ENCODE measurements at places on chromosomes 11 and 22.

- no peak for DNase-seq
These were observed 18.9 kb downstream of the MRGPRG start for GRCh38 chr11:3199537-3200295.

- no peak for DNase-seq
These were observed 56.8 kb downstream of the CD6 start for GRCh38 chr11:61028135-61028729.

DNA sequence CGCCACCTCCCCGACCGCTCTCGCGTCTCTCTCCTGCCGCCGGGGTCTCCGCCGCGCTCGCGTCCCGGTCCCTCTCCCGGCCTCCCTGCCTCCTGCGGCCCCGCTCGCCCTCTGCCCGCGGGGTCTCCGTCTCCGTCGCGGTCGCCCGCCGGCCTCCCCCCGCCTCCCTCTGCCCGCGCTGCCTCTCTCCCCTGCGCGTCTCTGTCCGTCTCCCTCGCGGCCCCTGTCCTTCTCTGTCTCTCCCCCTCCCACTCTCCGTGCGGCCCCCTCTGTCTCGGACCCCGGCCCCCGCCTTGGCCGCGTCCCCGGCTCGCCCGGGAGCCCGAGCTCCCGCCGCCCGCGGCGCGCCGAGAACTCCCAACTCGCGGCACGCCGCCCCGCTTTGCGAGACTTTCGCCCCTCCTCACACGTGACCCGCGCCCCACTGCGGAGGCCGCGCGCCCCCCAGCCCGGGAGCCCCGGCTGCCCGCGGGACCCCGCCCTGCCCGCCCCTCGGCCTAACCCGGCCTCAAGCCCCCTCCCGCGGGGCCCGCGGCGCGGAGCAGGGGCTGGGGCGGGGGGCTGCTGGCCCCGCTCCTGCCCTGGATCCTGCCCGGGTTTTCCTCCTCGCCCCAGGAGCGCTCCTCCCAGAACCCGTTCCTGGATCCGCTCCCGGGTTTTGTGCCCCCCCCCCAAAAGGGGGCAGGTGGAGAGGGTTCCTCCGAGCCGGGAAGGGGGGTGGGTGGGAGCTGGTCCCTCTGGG, 702 bp upstream of the KCNJ4 start:
- no peak for DNase-seq

DNA sequence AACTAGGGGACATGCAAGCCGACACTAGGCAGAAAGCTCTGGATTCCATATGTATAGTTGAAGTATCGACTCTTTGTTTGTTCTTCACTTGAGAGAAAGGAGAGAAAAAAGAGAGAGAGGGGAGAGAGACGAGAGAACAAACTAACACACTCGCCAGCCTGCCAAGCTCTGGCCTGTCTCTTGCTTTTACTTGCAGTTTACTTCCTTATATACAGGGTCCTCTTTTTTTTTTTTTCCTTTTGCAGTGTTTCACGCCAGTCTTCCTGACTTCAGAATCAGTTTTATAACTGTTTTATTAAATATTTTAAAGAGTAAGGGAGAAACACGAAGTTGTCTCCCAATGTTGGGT, 19.9 kb downstream of the TEAD1 start:
- DNase-seq: no peak

GRCh38 chr11:118742304-118742703, 48.7 kb downstream of the DDX6 start:
- no peak for DNase-seq

DNA sequence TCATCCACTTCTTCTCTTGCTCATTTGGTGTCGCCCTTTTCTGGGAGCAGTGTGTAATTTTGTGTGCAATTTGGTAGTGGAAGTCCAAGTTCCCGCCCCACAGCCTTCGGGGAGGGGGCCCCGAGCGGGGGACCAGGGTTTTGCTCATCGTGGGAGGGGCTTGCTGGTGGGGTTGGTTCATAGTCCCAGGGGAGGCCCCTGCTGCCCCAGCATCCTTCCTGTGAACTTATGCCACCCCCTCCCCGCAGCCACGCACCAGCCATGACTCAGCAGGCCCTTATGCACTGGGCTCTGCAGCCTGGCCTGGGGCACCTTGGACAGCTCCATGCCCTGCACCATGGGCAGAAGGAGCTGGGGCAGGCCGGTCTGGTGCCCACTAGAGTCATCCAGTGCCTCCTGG, 1183.6 kb downstream of the BRD1 start:
- DNase-seq: no peak

DNA sequence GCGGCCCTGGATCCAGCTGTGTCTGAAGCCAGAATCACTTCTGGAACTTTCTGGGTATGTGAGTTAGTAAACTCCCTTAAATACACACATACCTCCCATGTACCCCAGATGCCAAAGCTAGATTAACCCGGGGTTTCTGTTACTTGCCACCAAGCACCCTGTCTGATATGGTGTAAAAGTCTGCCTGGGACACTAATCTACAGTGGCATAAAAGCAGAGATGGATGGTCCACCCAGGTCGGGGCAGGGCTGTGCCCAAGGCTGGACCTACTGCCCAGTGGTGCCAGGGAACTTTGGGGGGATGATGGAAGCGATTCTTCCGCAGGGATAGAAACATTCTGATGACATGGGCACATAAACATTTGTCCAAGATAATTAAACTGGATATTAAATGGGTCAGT, 12.7 kb downstream of the MRGPRF start:
- DNase-seq: no peak

Data from right renal cortex interstitium (tissue), 3 donors.